ENCODE measurements at places on chromosomes 12 and 14.
A peak's percentile ranks its signal among the peaks of the same experiment; 100 is the strongest.

- peak; percentile 51 for DNase-seq
These were observed 61.9 kb downstream of the KICS2 start for GRCh38 chr12:64160021-64160710.

DNA sequence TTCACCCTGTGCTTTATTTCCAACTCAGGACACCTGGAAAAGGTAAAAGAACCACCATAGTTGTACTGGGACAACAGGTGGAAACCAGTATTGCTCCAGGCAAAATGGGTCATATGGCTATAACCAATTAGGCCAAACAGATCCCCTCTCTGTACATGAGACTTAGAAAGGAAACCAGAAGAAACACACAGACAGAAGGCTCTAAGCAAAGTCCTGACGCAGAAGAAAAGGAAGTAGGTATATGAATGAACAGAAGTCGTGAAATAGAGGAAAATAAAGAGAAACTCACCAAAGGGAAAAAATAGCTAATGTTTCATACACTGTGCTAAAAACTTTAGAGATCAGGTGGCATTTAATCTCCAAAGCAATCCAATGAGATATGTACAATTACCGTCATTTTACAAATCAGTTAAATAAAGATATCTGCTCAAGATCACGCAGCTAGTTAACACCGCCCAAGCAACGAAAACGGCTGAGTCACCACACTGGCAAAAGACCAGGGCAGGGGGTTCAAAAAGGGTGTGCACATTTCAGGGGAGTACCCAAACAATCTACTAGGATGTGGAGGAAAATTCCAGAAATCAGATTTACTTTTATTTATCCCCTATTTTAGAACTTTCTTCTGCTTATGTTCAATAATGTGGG lies 82.3 kb downstream of the ITPR2 start:
- no peak for DNase-seq

- no peak for DNase-seq
These were observed 256.9 kb downstream of the ATXN7L3B start for GRCh38 chr12:74794522-74794921.

- no peak for DNase-seq
These were observed 334.4 kb downstream of the EMP1 start for GRCh38 chr12:13530966-13531365.

DNA sequence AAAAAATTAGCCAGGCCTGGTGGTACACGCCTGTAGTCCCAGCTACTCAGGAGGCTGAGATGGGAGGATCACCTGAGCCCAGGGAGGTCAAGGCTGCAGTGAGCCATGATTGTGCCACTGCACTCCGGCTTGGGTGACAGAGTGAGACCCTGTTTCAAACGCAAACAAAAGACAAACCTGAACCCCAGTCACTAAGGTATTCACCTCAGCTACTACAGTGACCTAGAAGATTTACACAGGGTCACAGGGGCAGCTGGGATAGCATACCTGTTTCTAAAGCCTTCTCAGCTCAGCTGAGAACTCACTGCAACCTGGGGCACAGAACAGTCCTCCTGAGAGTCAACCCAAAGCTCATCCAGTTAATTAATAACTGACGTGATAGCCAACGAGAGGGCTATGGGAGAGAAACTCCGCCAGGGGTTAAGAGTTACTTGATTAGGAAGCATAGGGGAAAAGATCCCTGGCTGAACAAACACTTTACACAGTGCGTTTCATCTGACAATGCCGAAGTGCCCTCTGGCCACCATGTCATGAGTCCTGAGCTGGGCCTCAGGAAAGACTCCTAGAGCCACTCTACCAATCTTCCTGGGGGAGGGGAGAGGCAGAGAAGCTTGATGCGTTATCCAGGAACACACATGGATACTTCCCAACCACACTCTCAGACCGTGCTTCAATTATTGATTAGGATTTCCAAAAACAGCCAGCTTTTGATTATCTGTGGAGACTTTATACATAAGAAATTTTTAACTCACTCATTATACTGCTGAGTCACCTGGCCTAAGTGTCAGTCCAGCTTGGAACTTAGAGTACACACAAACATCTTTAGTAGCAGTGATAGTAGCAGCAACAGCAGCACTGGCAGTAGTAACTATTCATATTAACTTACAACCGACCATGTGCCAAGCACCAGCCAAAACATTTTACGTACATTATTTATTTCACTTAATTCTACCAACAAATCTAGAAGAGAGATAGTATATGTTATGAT lies 48.2 kb downstream of the FOXN3 start:
- DNase-seq: no peak

GRCh38 chr14:79418649-79419415 lies 792.5 kb downstream of the DIO2 start:
- no peak for DNase-seq

DNA sequence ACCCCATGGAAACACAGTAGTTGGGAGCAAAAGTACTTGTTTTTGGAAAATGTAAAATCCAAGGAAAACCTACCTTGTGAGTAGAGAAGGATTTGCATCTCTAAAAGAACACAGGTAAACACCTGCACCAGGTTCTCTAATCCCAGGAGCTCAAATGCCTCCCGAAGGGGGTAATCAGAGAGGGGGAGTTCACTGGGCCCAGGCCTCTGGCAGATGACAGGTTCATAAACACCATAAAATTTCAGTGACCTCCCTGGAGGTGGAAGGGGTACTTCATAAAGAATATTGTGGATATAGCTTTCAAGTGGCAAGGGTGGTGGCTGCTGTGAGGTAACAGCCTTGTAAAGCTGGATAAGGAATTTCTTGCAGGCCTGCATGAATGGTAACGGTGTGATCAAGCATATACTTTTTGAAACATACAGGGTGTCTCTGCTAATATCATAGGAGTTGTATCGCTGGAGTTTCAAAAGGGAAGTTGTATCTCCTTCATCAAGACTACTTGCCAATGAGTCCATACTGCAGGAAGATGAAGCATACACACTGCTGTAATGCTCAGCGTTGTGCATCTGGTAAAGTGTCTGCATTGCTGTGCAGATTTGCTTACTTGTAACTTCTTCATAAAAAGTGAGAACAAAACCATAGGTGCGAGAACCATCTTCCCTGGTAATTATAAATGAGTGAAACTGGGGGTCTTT lies 111.3 kb downstream of the DENND5B start:
- no peak for DNase-seq

DNA sequence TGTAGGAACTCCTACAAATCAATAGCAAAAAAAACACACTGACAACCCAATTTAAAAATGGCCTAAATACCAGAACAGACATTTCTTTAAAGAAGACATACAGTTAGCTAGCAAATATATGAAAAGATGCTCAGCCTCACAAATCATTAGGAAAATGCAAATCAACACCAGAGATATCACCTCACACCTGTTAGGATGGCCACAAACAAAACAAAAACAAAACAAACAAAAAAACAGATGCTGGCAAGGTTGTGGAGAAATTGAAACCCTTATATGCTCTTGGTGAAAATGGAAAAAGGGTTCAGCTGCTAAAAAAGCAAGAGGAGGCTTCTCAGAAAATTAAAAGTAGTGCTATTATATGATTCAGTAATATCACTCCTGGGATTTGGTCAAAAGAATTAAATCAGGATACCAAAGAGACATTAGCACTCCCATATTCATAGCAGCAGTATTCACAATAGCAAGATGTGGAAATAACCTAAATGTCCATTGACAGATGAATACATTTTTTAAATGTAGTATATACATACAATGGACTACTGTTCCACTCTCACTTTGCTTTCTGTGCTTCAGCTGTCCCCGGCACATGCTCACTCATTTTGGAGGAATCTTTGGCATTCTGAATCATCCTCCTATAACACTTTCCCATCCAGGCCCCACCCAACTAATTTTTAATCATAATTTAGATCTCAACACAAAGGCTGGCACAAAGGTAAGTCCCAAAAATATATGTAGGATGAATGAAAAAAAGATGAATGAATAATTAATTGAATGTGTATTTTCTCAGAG lies 99.1 kb downstream of the SYT1 start:
- DNase-seq: peak; percentile 30

DNA sequence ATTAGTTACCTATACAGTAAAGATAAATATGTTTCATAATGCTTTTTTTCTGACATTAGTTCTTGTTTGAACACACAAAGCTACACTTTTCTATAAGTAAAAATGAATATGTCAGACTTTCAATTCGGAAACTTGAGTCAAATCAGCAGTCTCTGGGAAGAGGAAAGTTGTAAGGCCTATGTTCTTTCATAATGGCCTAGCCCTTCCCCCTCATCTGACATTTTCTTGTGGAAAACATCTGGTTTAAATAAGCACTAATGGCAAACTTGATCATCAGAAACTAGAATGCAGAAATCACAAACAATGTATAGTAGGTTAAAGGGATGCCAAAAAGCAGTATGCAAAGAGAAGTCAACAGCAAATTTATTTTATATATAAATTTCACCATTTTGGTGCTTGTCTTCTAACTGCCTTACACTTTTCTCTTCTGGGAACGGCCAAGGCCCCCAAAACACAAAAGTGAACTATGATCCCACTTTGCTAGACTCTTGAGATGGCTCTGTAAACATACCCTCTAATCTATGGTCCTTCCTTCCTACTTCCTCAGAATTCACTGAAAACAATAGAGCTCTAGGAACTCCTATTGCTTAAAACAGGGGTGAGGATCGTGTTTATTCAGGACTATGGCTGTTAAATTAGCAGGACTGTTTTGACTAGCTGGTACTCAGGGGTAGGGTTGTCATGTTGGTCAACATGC lies 444.1 kb downstream of the RAD51B start:
- DNase-seq: peak; percentile 79

- DNase-seq: no peak
These were observed 112.9 kb downstream of the DAAM1 start for GRCh38 chr14:59301354-59301753.

- DNase-seq: no peak
These were observed 44.9 kb downstream of the C2CD5 start for GRCh38 chr12:22499445-22499844.

DNA sequence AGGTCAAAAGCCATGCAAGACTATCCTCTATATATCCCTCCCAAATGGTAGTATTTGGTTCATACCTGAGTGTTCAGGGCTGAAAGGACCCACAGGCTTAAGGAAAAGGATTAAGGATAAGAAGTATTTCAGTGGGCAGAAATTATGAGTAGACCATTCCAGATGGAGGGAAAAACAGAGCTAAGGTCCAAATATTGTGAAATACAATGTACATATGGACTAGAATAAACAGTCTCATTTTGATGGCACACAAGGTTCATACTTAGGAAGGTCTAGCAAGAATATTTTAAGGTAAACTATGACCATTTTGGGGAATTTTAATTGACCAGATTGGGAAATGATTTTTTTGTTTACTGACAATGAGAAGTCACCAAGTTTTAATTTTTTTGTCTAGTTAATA lies 124.6 kb downstream of the PRKD1 start:
- DNase-seq: no peak

- peak; percentile 94 for DNase-seq
These were observed 474.9 kb downstream of the ATP23 start for GRCh38 chr12:58416236-58416635.

- DNase-seq: peak; percentile 100
These were observed 2.8 kb upstream of the UBC start for GRCh38 chr12:124917135-124917840.

- no peak for DNase-seq
These were observed 226.1 kb downstream of the CHST11 start for GRCh38 chr12:104682790-104683279.

DNA sequence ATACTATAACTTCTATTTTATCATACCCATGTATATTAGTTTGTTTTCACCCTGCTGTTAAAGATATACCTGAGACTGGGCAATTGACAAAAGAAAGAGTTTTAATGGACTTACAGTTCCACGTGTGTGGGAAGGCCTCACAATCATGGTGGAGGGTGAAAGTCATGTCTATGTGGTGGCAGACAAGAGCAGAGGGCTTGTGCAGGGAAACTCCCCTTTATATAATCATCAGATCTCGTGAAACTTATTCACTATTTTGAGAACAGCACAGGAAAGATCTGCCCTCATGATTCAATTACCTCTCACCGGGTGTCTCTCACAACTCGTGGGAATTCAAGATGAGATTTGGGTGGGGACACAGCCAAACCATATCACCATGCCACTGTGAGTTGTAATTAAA lies 135.8 kb downstream of the SYNE2 start:
- no peak for DNase-seq

GRCh38 chr14:74245292-74245691 lies 6.0 kb downstream of the VSX2 start:
- DNase-seq: no peak

DNA sequence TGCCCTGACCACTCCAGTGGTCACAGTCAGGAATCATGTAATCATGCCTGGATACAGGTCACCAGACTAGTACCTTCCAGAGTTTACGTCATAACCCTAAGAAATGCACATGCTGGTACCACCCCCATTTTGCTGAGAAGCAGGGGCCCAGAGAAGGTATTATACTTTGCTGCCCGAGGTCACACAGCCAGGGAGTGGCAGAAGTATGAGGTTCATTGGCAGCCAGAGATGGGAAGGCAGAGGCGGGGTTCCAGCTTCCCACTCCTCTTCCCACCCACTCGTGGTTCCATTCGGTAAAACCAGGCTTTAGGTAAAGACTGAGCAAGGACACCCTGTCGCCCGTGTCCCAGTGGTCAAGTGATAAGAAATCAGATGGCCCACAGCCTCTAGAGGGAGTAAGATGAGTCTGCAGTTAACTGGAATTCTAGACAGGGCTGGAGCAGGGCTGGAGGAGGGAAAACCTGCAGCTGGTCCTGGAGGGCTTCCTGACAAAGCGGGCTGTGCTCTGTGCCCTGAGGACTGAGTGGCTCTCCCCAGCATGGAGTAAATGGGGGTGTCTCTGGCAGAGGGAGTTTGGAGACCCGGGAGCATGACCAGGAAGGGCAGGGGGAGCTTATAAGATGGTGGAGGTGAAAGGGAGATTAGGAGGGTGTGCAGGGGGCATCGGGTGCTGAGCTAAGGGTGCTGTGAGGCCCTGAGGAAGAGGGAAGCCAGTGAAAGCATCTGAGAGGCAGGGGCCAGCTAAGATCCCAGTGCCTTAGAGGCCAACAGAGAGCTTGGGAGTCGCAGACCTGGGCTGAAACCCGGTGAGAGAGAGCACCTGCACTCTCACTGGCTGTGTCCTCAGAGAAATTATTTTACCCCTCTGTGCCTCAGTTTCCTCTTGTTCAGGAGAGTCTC lies 5.7 kb downstream of the FAM222A start:
- no peak for DNase-seq

DNA sequence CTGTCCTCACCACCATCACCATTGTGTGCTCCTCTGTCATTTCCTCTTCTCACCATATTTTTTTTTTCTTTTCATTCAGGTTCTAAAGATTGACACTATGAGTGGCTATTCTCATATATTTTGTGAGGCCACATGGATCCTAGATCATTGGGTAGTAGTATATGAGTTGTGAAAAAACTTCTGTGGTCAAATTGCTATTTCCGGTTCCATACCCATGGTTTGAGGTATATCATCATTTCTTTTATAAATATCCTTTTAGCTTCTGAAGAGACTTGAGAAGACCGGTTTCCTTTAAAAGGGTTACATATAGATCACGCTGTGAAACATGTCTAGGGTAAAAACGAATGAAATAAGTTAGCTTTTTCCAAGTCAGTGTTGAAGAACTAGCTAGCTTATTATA lies 769.3 kb downstream of the NOVA1 start:
- no peak for DNase-seq

DNA sequence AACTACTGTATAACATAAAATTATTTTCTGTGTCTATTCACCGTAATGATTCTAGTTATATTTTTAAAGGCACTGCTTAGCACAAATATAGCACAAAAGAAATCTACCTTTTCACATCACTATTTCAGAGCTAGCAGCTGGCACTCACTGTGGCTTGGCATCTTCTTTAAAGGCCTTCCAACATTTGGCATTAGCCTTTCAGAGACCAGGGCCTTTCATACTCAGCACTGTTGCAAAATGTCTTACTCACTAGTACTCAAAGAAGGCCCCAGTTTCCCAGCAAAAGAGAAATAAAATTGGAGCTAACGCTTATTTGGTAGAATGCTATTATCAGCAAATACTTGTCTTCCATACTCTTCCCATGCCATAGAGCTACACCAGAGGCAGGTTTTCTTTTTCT lies 238.4 kb downstream of the MED13L start:
- DNase-seq: no peak
